ENCODE measurements at places on chromosomes 16 and 17.

GRCh38 chr17:56031636-56032035 is 121.6 kb upstream of the ANKFN1 start:
- no peak for DNase-seq

GRCh38 chr17:59892251-59892923 is 356 bp downstream of the TUBD1 start:
- DNase-seq, result no peak

DNA sequence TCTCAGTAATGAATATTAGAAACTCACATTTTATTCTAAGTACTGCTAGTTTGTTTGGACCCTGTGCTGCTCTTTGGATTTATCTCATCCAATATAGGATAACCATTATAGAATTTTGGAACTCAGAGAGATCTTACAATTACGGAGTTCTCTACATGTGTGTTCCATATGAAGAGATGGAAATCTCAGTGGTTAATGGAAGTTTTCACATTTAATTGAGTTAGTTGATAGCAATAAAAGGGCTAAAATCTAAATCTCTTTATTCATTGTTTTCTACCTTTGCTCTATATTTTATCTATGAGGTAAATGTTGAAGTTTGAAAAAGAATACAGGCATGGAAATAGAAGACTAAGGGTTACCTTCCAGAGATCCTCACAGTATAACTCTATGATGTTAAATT is 558.0 kb upstream of the KIF2B start:
- no peak for DNase-seq

DNA sequence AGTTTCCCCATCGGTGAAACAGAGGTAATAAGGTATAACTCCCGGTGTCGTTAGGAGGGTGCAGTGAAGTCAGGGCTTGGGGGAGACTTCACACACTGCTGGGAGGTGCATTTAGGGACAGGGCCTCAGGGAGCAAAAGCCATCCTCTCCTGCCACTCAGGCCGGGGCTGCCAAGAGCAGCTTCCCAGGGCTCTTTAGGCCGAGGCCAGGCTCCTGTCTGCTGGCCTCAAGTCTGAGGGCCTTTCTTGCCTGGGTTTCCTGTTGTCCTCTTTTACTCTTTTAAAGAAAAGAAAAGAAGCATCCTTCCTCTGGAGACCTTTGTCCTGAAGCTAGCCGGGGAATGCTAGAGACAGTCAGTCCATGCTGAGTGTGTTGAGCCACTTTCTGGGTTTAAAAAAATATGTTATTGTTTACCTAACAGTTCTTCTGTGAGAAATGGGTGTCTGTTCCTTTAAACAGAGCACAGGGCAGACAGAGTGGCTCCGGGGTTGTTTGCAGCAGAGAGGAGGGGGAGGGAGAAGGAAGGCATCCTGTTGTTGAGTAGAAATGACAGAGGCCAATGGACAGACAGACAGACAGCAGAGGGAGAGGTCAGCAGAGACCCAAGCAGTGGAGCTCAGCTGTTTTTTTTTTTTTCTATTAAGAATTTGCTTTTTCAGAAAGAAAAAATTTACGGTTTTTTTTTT is 79.1 kb downstream of the C17orf67 start:
- peak; percentile 89 for DNase-seq

DNA sequence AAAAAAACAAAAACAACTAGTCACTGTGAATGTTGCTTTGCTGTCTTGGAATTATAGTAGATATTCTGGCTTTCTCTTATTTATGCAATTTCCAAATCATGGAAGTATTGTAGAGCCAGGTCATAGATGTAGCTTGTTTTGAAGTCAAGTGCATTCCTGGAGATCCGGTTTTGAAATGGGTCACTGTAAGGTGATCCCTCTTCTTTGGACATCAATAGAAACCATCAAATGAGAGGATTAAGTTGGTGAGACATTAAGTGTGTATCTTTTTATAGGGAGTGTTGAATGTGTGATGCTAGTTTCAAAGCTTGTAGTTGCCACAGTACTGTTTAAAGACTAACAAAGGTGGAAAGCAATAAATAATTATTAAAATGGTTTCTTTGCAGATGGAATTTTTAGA is 4.5 kb downstream of the PRKAR1A start:
- DNase-seq, result no peak

GRCh38 chr17:16325964-16326363 is 27.3 kb downstream of the CENPV start:
- no peak for DNase-seq

DNA sequence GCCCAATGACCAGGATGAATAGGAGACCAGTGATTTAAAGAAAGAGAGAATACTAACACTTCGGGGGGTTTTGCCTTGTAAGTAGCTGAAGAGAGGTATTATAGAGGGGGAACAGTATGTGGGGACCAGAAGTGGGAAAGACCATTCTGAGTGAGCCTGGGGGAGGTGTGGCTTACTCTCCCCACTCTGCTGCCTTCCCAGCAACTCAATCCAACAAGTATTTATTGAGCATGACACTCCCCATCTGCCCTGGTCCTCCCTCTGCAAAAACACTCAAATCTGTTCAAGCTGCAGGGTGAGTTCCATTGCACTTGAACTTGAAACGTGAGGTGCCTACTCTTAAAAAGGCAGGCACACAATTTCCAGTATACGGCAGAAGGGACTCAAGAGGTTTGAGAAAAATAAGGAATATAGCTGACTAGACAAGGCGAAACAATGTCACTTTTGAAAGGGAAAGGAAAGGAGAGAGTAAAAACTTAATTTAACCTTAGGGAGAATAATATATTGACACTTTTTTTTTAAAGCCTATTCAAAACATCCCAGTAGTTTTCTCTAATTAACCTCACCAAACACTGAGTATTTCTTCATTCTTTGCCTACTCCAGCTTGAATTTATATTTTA is 8.2 kb downstream of the FAM117A start:
- DNase-seq, result no peak

- peak; percentile 39 for DNase-seq
Observed at GRCh38 chr17:9755083-9755482, 36.3 kb downstream of the DHRS7C start.

GRCh38 chr16:50266337-50267091 is at the start of gene ADCY7:
Gene ADCY7 (plus strand): TSS chr16:50266551. CDS start chr16:50288180, 21,629 bp downstream.
- peak; percentile 89 for DNase-seq

GRCh38 chr17:75153780-75154194 is 525 bp downstream of the JPT1 start:
- no peak for DNase-seq

DNA sequence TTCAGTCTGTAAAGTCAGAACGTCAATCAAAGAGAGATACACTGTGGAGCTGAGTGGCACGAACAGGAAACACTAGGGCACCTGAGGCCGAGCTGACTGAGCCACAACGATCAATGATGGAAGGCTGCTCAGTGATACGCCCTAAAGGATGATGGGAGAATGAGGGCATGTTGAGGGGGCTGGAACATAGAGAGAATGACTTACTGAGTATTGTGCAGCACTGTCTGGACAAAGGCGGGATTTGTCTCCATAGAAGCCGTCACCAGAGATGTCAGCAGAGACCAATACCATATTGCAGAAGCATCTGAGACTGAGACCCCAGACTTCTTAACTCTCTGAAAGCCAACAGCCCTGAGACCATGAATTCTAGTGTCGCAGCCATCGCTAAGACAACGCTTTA is 33.4 kb downstream of the ZZEF1 start:
- DNase-seq, result no peak

DNA sequence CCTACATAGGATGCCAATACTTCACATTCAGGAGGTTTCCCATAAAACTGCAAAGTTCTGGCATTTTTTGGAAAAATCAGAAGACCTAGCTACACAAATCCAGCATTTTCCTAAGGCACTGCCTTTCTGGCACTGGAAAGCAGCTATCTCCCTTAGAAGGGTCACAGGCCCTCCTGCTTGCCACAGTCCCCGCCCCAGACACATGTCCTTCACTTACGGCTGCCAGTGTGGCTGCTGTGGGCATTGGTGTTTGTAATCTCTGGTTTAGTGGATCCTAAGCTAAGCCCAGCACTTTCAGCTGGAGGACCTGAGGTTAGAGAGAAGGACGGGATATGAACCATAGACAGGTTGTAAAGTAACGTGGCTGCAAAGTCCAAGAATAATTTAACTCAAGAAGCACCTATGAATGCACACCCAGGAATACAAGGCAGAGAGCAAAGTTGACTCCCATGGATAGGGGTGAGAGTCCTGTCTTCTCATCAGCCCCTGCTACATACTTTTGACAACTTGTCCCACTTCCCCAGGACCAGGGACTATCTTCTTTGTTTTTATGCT is 100.0 kb downstream of the XYLT1 start:
- no peak for DNase-seq

- peak; percentile 2 for DNase-seq
Observed at GRCh38 chr17:9725575-9725974, 65.8 kb downstream of the DHRS7C start.

- DNase-seq, result no peak
Observed at GRCh38 chr16:18829251-18829650, 27.9 kb upstream of the ARL6IP1 start.

DNA sequence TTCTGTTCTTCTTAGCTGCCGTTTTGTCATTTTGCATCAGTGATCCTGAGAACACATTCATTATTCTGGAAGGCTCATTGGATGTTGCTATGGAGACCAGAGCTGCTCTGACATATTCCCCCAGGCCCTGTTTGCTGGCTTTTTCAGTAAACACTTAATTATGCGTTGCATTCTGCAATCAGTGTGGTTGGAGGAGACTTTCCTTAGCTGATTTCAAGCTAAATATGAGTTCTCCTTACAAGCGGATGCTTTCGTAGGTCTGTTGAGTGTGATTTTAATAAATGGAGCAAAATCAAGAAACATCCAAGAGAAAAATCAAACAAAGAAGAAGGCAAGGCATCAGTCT is 38.2 kb upstream of the NUDT7 start:
- DNase-seq, result no peak

DNA sequence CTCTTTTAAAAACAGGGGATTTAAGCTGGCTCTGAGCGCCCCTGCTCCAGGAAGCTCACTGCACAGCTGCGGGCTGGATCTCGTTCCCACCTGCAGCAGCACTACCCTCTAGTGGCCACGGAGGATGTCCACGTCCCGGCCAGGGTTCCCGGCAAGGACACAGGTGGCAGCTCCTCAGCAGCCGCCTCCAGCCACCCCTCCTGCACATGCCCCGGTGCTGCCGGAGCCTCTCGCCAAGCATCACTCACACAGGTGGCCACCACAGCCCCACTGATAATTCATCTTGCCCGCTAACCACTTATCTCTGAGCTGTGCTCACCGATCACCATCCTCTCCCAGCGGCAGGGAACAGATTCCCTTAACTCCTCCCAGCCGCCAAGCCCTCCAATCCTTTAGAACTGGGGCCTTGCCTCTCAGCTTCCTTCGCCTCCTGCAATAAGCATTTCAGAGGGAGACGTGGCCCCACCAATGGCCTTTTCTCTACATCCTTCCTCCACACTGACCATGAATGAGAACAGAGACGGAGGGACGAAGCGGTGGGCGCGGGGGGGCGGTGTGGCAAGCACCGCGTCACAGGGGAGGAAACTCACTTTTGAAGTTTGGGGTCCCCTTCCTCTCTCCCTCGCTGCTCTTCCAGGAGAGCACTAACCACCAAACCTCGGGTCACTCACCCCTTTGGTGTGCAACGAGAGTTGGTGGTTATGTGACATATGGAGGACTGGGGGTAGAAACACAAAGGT is 222.1 kb downstream of the RBFOX3 start:
- DNase-seq, result peak; percentile 30

- no peak for DNase-seq
Observed at GRCh38 chr17:55242476-55242875, 22.3 kb upstream of the HLF start.

DNA sequence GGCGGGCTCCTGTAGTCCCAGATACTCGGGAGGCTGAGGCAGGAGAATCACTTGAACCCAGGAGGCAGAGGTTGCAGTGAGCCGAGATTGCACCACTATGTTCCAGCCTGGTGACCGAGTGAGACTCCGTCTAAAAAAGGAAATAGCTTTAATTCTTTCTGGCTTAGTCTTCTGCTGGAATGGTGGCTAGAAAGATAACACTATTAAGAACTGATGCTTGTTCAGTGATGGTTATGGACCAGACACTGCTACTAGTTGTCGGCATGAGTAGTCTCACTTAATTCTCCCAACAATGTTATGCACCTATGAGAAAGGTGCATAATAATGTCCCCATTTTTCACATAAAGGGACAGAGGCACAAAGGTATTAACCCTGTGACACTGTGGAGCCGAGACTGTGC is 188.7 kb downstream of the HS3ST3A1 start:
- peak; percentile 73 for DNase-seq

DNA sequence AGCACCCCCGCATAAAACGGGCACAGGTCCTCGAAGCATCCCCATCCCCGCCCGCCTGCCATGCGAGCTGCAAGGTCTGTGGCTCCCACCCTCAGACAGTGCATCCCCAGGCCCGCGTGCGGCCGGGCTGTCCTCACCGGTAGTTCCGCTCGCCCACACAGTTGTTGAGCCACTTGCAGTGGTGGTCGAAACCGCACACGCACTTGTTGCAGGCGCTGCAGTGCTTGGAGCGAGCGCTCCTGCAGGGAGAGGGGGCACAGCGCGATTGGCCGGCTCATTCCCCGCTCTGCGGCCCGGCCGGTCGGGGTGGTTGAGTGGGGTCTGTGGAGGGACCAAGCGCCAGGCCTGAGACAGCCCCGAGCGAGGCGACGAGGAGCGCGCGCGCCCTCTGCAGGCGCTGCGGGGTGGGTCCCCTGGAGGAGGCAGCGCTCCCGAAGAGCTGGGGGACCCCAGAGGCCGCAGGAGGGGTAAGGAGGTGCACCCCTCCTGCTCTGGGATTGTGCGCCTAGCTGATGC is 6.0 kb upstream of the TPPP3 start:
- DNase-seq, result no peak

DNA sequence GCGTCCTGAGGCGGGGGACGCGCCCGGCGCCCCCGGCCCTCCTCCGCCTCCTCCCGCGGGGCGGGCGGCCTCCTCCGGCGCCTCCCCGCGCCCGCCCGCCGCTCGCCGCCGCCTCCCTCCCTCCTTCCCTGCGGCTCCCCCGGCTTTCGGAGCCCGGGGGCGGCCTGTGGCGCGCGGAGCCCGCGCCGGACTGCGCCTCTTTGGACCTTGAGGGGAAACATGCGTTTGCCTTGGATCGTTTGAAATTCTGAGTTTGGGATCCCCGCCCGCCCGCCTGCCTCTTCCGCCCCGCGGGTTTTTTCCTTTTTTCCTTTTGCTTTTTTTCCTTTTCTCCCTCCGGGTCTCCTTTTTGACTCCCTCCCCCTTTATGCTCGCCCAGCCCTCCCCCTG is 390 bp downstream of the ZNRF1 start:
- peak; percentile 41 for DNase-seq

DNA sequence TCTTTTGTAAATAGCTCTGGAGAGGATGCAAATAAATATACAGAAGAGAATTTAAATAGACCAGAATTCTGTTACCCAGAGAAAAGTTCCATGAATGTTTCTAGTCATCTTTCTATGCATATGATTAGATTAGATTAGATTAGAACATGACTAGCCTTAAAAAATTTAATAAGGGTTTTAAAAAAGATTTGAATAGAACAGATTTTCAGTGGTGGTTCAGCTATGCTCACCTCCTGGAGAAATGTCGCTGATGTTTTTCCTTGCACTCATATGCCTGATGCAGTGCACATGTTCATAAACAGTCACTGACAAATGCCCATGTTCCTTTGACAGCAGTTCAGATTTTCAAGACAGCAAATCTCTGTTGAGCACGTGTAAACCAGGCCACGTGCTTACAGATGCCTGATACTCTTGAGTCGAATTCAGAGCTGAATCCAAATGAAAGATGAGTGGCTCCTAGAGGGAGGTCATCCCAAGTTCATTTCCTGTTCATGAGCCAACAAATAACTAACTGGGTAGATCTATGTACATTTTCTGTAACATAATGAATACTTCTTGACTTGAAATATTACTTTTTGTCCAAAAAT is 19.9 kb upstream of the RAB11FIP4 start:
- DNase-seq, result peak; percentile 64

Data from EH (cell line).